ENCODE measurements at places on chromosomes 4 and X.

GRCh38 chr4:13984991-13985800, 357.7 kb upstream of the BOD1L1 start:
- peak; percentile 73 for DNase-seq

- no peak for DNase-seq
Measured at GRCh38 chr4:76616526-76616925, 181.5 kb downstream of the SHROOM3 start.

DNA sequence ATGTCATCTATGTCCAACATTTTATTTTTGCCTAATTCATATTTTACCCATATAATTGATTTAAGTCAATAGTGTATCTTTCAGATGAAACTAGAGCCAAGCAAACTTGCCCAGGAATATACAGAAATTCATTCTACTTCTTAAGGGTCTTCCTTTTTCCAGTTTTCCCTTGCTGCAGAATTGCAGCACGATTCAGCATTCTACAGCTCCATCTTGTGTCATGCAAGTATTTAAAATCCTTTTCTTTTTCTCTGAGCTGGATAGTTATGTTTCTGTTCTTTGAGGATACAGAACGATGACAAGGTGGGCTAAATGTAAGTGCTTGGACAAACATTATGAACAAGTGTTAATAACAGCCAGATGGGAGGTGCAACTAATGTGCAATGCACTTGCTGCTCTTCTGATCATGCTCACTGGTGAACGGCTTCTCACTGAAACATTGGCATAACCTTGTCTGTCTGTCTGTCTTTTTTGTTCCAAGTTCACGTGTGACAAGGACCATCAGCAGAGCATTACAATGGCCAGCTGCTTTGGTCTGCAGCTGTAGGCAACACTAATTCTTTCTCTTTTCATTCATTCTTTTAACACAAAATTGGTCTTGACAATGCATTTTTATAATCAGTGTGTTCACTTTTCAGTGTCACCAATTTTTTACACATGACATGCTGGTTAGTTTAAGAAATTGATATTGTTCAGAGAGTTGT, 1821.7 kb downstream of the ARAP2 start:
- DNase-seq: no peak

GRCh38 chr4:147683188-147683591, 773 bp downstream of the PRMT9 start:
- DNase-seq: peak; percentile 28

DNA sequence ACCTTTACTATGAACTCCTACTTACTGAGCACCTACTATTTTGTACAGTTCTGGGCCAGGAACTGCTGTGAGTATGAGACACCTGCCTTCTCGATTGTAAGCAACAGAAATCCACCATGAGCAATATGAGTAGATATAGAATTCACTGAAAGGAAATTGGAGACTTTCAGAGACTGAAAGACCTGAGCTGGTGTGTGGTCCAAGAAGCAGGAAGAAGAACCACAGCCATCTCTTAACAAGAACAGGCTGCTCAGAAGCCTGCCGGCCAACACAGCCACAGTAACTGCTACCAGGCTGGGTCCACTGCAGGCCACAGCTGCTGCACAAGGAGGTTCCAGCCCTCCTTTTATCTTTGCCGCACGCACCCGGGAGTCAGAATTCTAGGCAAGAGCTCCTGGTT, 10.8 kb upstream of the ACSL1 start:
- DNase-seq: no peak

DNA sequence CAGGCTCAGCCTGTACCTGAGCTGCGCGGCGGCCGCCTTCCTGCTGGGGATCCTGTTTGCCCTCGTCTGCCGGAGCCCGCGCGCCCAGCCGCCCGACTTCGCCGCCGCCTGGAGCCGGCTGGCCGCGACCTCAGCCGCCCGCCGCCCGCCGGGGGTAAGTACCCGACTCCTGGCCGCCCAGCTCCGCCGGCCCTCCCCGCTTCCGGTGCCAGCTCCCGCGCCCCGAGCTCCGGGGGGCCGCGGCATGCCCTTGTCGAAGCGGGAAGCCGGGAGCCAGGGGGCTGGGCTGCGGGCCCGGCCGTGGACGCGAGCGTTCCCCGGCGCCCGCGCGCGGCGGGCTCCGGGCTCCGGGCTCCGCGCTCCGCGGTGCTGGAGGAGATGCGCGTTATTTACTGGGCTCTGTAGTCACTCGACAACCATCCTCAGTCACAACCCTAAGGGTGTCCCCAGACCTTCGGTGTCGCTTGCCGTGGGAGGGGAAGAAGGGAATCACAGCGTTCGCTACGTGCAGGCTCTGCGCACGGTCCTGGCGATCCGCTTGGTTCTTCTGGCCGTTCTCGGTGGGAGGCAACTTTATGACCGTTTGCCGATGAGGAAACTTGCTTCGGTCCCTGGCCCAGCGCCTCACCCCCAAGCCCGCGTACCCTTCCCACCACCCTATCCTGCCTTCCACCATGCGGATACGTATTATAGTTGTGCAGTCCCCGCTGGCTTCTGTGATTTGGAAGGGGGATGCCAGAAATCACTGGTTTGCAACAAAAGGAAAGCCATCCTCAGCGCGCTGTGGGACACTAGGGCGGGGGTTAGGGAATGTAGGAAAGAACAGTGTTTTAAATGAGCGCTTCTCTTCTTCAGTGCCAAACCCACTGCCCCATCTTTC, 944 bp downstream of the SNX25 start:
- no peak for DNase-seq

- DNase-seq: no peak
Measured at GRCh38 chrX:80354966-80355465, 65.2 kb upstream of the TENT5D start.

GRCh38 chr4:41504167-41504818, 33.7 kb upstream of the LIMCH1 start:
- no peak for DNase-seq

DNA sequence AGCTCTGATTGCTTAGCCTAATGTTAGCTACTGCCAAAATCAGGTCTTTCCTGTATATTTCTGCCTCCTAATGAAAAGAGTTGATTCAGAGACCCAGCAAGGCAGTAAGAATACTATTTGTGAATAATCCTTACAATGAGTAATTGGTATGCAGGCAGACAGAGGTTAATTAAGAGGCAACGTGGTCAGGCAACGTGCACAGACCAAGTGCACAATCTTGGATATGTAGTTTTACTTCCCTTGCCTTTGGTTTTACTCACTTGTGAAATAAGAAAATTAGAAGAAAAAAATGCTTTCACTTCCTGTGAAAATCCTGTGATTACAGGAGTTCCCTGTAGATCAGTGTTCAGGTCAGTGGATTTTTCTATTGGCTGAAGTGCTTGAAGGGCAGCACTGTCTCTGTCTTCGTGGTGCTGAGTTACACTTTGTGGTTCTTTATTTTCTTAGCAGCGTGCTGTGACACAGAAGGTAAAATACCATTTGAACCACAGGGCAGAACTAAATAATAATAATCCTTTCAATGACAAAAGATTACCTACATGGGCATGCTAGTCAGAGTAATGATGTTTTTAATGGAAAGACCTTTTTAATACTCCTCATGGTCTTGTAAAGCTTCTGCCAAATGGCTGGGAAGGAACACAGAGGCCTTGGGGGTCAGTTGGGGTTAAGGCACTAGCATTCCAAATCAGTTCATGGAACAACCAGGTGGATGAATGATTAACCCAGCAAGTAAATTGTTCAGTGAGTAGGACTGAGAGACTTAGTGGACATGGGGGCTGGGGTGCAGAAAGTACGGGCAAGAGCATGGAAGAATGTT, 430.9 kb downstream of the MAPK10 start:
- DNase-seq: no peak

DNA sequence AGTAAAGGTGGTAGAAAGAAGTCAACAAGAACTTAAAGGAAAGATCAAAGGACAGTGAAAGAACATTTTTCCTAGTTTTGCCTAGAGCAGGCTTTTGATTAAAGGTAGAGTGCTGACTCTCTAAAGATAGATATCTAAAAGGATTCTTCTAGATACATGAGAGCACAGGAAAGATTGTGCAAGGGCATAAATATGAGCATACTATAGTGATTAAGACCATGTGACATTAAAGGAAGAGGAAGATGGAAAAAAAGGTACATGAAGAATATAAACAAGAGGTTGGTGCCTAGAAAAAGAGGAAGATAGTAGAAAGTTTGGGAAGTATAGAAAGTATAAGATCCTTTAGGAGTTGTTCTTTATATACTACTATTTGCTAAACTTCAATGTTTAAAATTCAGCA, 26.1 kb upstream of the TET2 start:
- DNase-seq: no peak

GRCh38 chrX:45843518-45843917, 642.8 kb upstream of the DIPK2B start:
- DNase-seq: peak; percentile 31

GRCh38 chr4:19227701-19228100, 1024.0 kb upstream of the SLIT2 start:
- no peak for DNase-seq

- no peak for DNase-seq
Measured at GRCh38 chr4:56871371-56871866, 36.3 kb upstream of the REST start.

DNA sequence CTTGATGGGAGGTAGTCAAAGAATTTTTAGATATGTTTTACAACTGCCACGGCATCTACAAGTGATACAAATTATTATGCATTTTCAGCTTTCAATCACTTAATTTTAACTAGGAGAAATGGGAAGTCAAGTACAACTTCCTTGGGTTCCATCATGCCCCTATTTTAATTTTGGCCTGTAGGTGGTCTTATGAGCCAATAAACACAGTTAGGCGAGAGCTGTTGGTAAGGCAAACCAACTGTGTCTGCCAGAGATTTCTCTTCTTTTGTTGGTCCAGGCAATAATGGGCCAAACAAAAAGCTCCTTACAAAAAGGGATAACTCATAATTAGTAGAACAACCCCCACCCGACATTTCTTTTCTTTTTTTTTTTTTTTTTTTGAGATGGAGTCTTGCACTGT, 63.3 kb upstream of the ARX start:
- DNase-seq: no peak

DNA sequence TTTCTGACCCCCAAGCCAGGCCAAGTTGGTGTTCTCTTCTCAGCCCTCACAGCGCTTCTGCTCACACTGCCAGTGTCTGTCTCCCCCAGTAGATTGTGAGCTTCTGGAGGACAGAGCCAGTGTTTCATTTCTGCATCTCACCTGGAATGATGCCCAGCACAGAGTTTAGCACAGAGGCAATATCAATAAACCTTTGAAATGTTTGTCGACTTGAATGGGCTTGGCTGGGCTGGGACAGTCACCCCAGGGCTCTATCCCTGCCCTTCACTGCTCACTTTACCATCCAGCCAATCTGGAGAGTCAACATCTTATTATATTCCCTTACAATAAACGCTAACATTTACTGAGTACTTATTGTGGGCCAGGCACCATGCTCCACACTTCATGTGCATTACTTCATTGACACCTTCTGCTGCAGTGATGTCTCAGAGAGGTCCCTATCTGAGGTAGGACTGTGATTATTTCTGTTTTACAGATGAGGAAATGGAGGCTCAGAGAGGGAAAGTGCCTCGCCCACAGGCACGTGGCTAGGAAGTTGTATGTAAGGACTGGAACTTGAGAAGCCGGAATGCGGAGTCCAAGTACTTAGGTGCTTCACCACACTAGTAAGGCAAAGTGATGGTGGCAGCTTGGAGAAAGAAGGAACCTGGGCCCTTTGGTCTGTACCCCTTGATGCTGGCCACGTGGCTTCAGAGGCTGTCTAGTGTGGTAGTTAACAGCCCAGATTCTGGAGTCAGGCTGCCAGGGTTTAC, 19.5 kb downstream of the EFNB1 start:
- no peak for DNase-seq

DNA sequence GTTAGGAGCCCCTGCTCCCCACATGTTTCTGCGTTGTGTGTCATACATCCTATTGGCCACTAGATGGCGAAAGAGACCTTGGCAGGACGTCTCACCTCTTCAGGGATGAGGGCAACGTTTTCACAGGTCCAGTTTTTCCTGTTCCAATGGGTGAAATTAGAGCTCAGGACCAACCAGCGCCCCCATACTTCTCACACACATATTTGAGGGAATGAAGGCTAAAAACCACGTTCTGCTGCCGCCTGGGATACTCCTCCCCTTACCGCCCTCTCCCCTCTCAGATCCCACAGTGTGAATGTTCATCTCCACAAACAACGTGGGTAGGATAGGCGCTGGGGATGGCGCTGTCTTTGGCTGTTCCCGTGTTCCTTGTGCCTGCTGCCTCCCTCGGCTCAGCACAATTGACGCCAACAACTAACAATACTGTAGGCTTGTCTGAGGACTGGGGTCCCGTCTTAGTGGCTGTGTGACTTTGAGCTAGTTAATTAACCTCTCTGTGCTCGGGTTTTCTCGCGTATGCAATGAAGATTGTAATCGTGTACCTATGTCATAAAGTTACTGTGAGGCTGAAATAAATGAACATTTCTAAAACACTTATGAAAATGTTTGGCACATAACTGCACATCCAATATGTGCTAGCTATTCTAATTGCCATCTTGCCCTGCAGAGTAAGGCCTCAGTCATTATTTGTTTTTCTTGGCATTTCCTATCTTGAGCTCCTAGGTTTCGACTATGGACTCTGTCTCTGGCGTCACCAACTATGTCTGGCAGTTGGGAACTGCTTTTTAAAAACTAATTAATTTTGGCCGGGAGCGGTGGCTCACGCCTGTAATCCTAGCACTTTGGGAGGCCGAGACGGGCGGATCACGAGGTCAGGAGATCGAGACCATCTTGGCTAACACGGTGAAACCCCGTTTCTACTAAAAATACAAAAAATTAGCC, 181.3 kb upstream of the STK26 start:
- peak; percentile 74 for DNase-seq

DNA sequence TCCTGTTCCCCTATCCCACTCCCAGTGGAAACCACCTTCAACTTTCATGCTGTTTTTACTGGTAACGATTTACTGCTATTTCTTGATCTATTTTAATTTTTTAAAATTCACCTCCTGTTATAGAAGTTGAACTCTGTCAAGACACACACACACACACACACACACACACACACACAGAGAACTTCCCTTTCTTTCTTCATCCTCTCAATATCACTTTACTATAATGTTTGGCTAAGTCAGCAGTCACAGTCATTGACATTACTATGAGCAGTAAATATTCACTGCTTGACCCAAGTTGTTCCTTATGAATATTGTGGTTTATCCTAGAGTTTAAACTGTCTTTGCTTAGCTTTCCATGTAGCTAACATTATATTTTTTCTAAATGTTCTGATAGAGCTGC, 24.0 kb upstream of the SGMS2 start:
- no peak for DNase-seq

DNA sequence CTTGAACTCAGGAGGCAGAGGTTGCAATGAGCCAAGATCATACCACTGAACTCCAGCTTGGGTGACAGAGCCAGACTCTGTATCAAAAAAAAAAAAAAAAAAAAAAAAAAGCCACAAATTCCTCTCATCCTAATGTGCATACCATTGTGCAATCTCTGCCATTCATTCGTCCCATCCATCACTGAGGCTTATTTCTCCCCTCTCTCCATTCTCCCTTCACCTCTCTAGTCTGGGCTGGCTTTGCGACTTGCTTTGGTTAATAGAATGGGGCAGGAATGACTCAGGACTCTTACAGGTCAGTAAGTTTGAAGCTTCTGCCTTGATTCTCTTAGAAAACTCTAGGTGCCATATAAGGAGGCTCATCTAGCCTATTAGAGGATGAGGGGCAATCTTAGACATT, 60.3 kb upstream of the DDX3X start:
- no peak for DNase-seq

GRCh38 chr4:158444621-158445020, 77.1 kb upstream of the RXFP1 start:
- DNase-seq: no peak

- DNase-seq: no peak
Measured at GRCh38 chr4:84579403-84579776, 3.5 kb upstream of the CDS1 start.

GRCh38 chr4:2365913-2366210, 52.6 kb downstream of the ZFYVE28 start:
- DNase-seq: no peak

- DNase-seq: no peak
Measured at GRCh38 chr4:15354371-15355297, 73.2 kb upstream of the C1QTNF7 start.
